ENCODE measurements at places on chromosomes 11 and 22.

DNA sequence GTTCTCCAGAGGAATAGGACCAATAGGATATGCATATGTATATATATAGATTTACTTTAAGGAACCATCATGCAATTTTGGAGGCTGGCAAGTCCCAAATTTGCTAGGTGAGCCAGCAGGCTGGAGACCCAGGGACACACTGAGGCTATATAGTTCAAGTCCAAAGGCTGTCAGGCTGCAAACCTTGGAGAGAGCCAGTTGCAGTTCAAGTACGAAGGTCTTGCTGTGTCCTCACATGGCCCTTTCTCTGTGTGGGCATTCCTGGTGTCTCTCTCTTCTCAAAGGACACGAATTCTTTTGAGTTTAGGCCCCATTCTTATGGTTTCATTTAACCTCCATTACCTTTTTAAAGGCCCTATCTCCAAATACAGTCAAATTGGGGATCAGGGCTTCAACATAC lies 134.4 kb upstream of the SORL1-AS1 start:
- DNase-seq, result no peak

- DNase-seq, result no peak
Measured at GRCh38 chr11:74465291-74465708, 2.0 kb downstream of the KCNE3 start.

GRCh38 chr11:64522036-64522435 lies 69.0 kb upstream of the SLC22A12 start:
- no peak for DNase-seq

DNA sequence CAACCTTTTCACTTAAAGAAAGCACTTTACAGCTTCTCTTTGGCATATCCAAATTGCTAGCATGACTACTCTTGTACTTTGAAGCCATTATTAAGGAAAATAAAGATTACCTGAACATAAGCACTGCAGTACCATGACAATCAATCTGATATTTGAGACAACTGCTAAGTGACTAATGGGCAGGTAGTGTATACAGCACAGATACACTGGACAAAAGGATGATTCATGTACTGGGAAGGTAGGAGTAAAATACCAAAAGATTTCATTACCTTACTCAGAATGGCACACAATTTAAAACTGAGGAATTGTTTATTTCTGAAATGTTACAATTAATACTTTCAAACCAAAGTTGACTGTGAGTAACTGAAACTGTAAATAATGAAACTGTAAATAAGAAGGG lies 1054.3 kb upstream of the TENM4 start:
- no peak for DNase-seq

DNA sequence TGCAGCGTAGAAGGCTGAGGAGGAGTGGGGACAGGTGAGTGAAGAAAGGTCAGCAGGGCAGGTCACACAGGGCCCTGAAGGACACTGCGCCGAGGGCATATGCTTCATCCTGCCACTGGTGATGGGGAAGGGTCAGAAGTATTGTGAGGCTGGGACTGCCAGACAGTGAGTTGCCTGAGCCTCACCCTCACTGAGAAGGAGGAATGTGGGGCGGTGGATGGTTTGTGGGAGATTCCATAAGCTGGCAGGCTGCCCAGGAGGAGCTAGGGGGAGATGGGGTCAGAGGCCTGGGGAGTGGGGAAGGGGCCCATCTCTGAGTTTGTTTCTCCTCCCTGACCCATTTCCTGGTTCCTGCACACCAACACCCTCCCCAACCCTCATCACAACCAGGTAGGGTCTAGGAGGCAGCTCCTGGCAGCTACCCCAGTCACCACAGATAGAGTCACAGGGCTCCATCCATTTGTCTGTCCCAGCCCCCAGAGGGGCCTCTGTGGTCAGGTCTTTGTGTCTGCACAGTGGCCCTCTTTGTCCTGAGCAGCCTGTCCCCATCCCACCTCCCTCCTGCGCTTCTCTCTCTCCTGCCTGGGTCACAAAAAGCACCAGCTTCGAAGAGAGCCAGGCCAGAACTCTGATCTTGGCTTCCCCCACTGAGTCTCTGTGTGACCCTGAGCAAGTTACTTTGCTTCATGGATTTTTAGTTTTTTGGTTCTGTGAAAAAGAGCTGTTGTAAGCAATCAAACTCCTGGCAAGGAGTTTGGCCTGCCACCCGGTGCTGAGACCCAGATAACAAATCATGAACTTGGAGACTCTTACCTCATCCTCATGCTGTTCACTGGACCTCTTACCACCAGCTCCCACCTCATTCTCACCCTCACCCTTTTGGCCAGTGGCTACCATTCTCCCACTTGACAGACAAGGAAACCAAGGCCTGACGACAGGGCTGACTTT lies 4.6 kb upstream of the P2RY2 start:
- no peak for DNase-seq

GRCh38 chr22:49503896-49504521 lies 323.7 kb downstream of the BRD1 start:
- no peak for DNase-seq

- DNase-seq, result no peak
Measured at GRCh38 chr22:36052505-36052941, 23.9 kb upstream of the RBFOX2 start.

DNA sequence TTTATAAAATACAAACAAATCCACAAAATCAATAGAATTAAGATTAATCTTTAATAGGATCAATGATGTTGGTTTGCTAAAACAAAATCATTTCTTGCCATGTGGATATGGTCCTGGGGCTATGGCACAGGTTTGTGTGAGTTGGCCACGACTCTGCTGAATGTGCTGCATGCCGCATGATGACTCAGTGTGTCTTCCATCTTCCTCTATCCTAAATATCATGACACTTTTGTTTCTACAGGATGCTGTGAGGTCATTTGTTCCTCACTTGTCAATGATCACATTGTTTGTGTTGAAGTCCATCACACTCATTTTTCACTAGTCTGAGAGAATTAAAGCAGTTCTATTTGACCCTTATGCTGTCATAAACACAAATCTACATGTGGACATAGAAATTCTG lies 167.2 kb upstream of the ZBED5 start:
- no peak for DNase-seq

DNA sequence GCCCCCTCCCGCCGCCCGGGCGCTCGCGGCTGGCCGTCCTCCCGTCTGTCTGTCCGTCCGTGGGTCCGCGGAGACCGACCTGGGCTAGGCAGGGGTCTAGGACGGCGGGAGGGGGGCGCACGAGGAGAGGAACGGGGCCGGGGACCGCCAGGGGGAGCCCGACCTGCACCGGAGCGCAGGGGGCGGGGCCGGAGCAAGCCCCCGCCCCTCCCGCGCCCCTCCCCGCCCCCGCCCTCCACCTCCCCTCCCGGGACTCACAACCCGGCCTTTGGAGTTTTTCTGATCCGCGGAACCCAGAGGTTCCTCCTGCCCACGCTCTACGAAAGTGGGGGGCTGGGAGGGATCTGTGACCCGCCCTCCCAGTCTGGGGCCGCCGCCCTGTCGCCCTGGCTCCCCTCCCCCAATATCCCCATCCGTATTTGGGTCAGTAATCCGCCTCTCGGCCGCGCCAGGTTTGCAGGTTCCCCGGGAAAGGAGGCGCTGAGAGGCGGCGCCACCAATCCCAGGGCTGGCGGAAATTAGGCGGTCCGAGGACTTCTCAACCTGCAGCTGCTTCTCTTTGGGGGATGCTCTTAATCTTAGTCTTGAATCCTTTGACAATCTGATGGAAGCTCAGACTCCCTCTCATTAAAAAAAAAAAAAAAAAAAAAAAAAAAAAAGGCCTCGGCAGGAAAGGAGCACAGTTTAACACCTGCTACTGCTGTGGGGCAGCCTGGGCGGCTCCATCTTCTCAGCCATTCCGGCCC lies 925 bp upstream of the KCNJ11 start:
- DNase-seq, result peak; percentile 74

DNA sequence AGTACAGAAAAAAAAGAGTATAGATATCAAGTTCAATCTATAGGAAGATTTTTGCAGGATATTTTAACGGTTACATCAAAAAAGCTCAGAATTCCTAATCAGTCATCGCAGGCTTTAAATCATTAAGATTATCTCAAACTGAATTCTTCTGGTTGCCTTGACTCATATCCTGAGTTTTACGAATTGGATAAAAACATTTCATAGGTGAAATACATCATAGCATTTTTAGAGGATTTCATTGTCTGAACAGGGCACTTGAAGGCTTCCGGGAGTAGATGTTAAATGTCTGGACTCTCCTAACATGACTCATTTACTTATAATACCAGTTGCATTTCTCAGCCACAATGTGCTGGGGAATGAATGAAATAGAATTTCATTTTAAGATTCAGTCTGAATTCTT lies 2216.6 kb upstream of the RAG2 start:
- DNase-seq, result no peak

DNA sequence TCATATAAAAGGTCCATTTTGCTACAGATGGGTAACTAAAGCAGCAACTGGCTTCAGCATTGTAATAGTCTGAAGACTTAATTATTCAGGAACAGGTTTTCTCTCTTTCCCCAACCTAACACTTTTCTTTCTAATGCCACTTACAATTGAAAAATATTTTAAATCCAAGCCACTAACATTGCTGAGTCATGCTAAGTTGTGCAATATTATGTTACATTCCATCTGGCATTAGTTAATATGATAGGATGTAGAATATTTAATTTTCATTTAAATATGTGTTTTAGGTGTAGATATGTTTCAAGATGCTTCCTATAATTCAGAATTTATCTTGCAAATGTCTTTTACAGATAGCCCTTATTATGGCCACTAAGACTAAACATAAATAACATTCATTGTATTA lies 98.6 kb downstream of the KIF18A start:
- no peak for DNase-seq

GRCh38 chr22:41538583-41538982 lies 5.7 kb downstream of the POLR3H start:
- DNase-seq, result no peak

- DNase-seq, result no peak
Measured at GRCh38 chr22:43953988-43954785, 1.1 kb upstream of the SAMM50 start.

- no peak for DNase-seq
Measured at GRCh38 chr11:131095511-131096185, 179.4 kb upstream of the SNX19 start.

DNA sequence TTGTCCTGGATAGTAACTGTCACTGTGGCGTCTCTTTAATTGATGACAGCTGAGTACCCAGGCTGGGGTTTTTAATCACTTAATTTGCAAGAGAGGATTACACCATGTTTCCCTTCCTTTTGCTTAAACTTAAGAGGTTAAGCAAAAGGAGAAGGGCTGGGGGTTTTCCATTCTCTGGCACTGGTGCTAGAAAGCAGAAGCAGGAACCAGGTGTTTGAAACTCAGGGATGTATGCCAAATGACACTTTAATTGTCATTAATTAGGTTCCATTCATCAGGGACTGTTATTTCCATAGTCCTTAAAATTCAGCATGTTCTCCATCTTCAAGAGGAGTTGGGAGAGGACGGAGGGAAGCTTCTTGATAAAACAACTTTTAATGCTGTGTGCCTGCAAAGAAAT lies 746.2 kb downstream of the NELL1 start:
- DNase-seq, result no peak

DNA sequence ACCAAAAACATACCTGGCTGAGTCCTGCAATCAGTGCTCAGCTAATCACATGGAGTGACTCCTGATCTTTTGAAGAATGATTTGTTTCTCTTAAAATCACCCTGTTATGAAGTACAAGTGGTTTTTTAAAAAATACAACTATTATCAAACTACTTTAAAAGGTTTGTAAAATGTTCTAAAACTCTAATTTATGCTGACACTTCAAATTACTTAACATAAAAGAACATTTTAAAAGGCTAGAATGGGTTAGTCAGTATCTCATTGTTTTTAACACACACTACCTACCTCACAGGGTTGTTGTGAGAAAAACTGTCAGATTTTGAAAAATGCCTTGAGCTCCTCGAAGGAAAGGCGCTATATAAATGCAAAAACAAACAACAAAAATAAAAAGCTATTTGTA lies 33.2 kb downstream of the KMT5B start:
- no peak for DNase-seq

- no peak for DNase-seq
Measured at GRCh38 chr11:118998388-118998717, 415 bp downstream of the CENATAC start.

GRCh38 chr22:46092670-46093410 lies 57.5 kb upstream of the PPARA start:
- no peak for DNase-seq

DNA sequence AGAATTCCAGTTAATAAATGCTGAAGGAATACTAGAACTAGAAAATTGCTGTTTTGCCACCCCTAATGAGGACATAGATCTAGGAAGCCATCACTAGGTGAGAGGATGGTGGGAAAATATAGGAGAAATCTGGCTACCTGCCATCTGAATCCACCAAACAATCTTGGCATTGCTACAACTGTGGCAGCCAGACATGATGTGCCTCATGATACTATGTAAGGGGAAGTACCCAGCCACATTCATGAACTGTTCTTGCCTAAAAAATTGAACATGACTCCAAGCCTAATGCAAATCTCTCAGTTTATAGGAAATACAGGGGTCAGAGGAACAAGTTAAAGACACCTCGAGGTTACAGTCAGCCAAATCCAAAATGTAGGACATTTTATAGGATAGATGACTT lies 72.8 kb downstream of the SFI1 start:
- DNase-seq, result no peak

DNA sequence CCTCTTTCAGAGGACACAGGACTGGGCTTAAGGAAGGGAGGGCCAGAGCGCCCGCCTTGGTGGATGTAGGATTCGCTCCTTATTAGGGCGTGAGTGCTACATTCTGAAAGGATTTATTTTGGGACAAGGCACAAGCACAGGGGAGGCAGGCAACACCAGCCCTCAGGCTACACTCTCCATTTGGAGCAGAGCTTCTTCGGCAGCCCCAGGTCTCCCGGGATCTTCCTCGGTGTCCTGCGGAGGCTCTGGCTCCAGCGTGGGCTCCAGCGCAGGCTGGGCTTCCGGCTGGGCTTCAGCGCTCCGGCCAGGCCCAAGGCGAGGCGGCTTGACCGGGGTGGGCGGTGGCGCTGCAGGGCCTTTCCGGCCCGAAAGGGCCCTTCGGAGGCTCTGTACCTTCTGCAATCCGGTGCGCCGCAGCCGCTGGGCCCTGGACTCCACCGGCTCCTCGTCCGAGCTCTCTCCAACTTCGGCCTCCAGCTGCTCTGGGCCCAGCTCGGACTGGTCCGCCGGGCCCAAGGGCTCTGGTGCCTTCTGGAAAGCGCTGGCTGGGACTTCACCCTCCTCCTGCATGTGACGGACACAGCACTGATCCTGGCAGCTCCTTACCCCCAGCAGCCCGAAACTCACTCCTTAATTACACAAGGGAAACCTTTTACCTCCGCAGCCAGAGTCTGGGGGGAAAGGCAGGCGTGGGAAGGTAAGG lies 1.1 kb downstream of the CAVIN3 start:
- DNase-seq, result no peak

GRCh38 chr11:132632641-132633124 lies 899.6 kb downstream of the OPCML start:
- DNase-seq, result no peak

DNA sequence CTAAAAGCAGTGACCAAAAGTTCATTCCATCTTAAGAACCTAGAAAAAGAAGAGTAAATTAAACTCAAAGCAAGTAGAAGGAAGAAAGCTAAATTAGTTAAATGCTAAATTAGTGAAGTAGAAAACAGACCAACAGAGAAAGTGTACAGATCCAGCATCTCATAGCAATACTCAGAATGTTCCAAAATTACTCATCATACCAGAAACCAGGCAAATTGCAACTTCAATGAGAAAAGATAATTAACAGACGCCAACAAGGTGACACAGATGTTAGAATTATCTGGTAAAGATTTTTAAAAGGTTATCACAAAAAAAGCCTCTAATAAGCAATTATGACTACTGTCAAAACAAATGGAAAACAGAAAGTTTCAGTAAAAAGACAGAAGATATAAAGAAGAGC lies 96.8 kb downstream of the ALX4 start:
- DNase-seq, result no peak

GRCh38 chr11:4983841-4984240 lies 10.8 kb upstream of the OR51L1 start:
- no peak for DNase-seq

Data from stimulated activated CD4-positive, alpha-beta T cell treated with anti-CD3 and anti-CD28 coated beads, Interleukin-4, amount 100 ng/mL, for 48 hours (primary cell).